ENCODE measurements at places on chromosomes 13 and 19.
A peak's percentile ranks its signal among the peaks of the same experiment; 100 is the strongest.

- no peak for DNase-seq
Measured at GRCh38 chr13:59950266-59950665, 213.5 kb downstream of the DIAPH3 start.

- no peak for DNase-seq
Measured at GRCh38 chr13:89393758-89394304, 1722.7 kb downstream of the SLITRK5 start.

DNA sequence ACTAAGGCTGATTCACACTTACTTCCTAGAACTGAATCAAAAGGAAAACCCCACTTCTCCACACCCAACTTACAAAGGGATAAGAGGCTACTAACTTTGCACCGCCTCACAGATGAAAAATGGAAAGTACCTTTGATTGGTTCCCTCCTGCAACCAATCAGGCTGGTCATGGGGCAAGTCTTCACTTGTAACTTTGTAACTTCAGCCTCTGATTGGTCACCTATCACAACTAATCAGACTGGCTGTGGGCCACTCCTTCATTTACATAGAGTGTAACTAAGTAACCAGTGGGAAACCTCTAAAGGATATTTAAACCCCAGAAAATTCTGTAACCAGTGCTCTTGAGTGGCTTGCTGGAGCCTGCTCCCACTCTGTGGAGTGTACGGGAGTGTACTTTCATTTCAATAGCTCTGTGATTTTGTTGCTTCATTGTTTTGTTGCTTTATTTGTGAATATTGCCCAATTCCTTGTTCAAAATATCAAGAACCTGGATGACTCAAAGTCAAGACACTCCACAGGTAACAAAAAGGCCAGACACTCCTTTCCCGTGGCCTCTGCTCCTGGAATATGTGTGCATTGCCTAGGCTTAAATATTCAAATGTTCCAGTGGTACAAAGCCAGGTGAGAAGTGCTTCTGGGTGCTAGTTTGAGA lies 50.5 kb downstream of the RFC3 start:
- no peak for DNase-seq

DNA sequence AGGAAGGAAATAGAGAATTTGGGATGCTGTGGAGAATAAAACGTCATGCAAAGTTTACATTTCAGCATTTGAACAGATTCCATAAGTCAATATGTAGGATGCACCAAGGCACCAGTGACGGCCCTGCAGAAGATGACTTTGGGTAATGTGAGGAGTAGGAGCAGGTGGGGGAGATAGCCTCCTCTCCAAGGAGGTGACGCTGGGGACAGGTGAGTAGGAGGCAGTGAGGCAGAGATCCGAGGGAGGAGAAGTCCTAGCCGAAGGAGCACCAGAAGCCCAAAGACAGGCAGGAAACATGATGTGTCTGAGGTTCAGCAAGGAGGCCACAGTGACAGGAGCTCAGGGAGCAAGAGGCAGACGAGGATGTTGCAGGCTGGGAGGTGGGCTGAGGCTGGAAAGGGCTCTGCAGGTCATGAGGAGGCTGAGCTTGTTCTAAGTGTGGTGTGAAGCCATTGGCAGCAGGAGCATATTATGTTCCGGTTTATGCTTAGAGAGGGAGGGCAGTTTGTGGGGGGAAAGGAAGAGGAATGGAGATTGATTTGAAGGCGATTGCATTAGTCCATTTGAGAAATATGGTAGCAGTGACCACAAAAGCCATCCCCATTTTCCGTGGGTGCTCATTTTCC lies 55.7 kb upstream of the C1QTNF9 start:
- no peak for DNase-seq

DNA sequence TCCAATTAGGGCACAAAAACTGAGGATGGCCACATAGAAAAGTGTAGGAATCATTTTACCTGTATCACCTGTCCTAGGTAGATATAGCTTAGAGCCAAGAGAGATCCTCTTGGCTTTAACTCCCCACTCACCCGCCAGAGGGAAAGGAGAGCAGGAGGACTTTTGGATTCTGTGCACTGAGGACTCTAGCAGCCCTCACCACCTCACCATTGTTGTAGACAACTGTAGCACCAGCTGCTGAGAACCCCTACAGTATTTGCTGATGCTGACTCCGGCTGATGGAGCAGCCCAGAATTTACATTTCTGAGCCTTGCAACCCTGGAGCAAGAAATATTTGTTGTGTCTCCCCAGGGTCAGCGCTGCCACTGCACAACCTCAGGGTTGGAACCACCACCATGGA lies 2044.4 kb downstream of the OLFM4 start:
- no peak for DNase-seq

DNA sequence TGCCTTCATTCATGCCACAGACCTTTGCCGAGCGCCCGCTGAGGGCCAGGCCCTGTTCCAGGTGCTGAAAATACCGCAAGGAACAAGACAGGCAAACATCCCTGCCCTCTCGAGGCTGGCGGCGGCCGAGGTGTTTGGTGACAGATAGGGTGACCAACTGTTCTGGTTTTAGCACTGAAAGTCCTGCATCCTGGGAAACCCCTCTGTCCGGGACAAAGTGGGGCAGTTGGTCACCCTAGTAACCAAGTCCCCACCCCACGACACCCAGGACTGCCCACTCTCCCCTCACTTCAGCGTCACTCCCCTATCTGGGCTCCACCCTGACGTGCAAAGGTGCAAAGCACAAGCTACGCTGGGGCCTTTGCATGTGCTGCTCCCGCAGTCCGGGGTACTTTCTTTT lies 17.3 kb downstream of the ZBTB7A start:
- DNase-seq, result peak; percentile 86

DNA sequence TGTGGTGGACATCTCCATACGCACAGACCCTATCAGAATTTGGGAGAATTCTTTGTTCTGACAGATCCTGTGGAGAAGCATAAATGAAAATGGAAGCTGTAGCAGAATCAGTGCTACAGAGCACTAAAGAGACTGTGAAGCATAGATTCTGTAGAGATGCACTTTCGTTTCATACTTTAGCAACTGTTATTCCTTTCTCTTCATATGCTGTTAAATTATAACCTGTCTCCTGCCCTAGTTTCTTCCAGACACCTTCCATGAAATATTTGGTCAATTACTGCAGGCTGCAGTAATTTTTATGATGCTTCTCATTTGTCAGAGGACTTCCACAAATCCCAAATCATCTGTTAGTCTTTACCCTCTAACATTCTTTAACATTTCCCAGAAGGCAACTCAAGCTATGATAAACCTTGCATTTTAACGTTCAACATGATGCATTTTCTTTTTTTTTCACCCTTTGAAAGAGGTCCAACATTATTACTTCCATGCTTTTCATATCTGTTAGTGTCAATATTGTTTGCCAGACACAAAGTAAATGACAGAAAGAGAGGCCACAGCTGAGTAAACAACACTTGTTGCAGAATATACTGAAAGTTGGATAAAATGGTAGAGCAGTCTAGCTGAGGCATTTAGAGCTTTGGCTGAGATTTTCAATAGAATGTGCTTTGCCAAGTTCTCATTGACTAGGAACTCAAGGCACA lies 412.7 kb downstream of the LMO7 start:
- no peak for DNase-seq

DNA sequence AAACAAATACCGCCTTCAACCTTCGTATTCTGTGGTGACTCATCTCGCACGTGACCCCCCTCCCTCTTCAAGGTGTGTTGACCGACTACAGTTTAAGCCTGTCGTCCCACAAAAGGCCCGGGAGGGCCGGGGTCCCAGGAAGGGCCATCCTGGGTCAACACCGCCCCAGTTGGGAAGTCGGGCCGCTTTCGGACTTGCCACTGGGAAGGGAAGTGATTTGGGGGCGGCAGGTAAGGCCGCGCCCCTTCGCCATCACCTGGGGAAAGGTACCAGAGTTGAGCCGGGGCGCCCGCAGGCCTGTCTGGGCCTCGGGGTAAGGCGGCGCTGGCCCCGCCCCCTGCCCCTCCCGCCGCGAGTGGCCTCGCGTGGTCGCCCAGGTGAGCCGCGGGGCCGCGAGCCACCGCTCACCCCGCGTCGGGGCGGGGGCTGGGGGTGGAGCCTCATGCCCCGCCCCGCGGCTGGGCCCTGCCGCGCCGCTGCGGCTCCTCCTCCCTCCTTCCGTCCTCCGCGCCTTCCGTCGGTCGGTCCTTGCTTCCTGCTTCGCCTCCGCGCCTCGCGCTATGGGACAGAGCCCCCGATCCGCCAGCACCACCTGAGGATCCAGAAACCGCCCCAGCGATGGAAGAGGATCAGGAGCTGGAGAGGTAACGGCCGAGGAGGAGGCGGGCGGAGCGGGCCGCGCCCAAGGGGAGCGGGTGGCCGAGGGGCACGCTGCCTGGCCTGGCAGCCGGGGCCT lies at the start of gene POLR1D:
Gene POLR1D, plus strand, starts transcription at position 527 of the 736 bp plus-strand sequence. Its CDS starts 92 bp downstream, at position 619.
- DNase-seq, result peak; percentile 82

DNA sequence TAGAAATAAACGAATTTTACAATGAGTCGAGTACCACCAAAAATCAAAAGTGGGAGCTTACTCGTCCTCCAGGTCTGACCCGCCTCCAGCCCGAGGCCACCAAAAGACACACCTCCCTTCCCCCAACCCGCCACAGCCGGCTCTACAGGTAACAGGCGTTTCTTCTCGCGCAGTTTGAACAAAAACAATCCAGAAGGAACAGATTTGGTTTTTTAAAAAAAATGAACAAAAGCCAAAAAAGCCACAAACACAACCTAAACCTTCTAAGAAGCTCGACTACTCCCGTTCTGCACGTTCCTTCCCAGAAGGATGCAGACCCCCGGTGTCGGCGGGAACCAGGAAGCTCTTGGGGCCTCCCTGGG lies 671 bp downstream of the ZDHHC20 start:
- DNase-seq, result peak; percentile 60

DNA sequence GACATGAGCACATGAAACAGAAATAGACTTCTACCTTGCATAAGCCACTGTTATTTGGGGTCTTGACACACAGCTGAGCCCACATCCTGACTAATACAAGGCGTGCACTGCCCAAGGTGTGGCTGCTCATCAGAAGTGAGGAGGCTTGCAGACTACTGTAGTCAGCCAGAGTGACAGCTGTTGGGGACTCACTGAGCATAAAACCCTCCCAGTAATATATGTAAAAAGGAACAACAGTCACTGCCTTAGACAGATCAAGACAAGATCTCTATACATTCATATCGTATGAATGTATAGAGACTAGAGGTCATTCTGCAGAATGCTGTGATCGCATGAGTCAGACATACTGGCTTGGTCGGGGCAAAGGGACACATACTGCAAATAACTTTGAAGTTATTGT lies 4.1 kb upstream of the C1QTNF9B start:
- DNase-seq, result no peak
